ENCODE measurements at places on chromosomes 11 and 22. TPM values are rescaled to one million over a fixed set of nuclear protein-coding genes. Genes with fewer than 3 reads are reported as not detected.

Gene OPCML
- 1.1 TPM for total RNA-seq

Gene GCAT
- 8.9 TPM for total RNA-seq

Gene TPBGL
- total RNA-seq: 0.69 TPM

Gene RBX1
- total RNA-seq: 56.2 TPM

Gene LYVE1
- total RNA-seq: 101 TPM

Gene SLC22A12
- 5.3 TPM for total RNA-seq

Gene FXYD2
- total RNA-seq: 2,527 TPM

Gene KDM4D
- 0.94 TPM for total RNA-seq

Gene NLRX1
- total RNA-seq: 21.2 TPM

Gene C11orf97
- total RNA-seq: not detected

Gene HBD
- 1.3 TPM for total RNA-seq

Gene ART5
- total RNA-seq: not detected

Gene RAB38
- total RNA-seq: 5.2 TPM

Gene MADD
- total RNA-seq: 39.2 TPM

Gene LRP4
- total RNA-seq: 3.7 TPM

Gene C22orf42
- not detected for total RNA-seq

Gene DDI1
- not detected for total RNA-seq

- DNase-seq: no peak
- no peaks in the 10 kb centered on the region for H3K4me1 ChIP-seq
- H3K27me3 ChIP-seq: no peaks in the 10 kb centered on the region
- no peak overlapping the region for H3K4me3 ChIP-seq
- no peak overlapping the region for H3K27ac ChIP-seq
Measured at GRCh38 chr11:131770801-131771200, 400.4 kb downstream of the NTM start.

GRCh38 chr11:65141896-65142494 is 7.7 kb upstream of the SYVN1 start:
- peaks cover 5% of the 10 kb centered on the region for H3K4me1 ChIP-seq
- H3K36me3 ChIP-seq: no peaks in the 10 kb centered on the region
- DNase-seq: no peak
- no peak overlapping the region for H3K4me3 ChIP-seq
- no peaks in the 10 kb centered on the region for H3K27me3 ChIP-seq

DNA sequence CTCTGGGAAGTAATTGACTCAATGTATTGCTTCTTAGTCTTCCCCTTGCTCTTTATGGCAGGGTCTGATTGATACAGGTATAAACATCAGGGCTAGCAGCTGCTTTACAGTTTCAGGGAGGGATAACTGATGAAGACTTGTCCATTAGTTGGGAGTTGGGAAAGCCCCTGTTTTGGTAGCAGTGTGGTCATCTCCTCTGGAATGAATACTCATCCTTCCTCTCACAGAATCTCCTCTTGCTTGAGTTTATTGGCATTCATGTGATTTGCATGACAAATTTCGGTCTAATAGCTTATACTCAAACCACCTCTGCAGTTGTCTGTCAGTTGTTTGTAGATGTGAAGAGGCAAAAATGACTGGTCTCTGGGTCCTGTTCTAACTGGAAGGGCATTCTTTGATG is 79.7 kb downstream of the FAT3 start:
- H3K27ac ChIP-seq: no peak overlapping the region
- no peak for DNase-seq
- no peaks in the 10 kb centered on the region for H3K36me3 ChIP-seq
- H3K4me3 ChIP-seq: no peak overlapping the region
- no peaks in the 10 kb centered on the region for H3K4me1 ChIP-seq

GRCh38 chr11:85737738-85738137 is 51.7 kb upstream of the CCDC89 start:
- no peak overlapping the region for H3K4me3 ChIP-seq
- no peaks in the 10 kb centered on the region for H3K4me1 ChIP-seq
- peaks cover 2% of the 10 kb centered on the region for H3K36me3 ChIP-seq
- no peaks in the 10 kb centered on the region for H3K27me3 ChIP-seq
- no peak for DNase-seq
- H3K27ac ChIP-seq: no peak overlapping the region

DNA sequence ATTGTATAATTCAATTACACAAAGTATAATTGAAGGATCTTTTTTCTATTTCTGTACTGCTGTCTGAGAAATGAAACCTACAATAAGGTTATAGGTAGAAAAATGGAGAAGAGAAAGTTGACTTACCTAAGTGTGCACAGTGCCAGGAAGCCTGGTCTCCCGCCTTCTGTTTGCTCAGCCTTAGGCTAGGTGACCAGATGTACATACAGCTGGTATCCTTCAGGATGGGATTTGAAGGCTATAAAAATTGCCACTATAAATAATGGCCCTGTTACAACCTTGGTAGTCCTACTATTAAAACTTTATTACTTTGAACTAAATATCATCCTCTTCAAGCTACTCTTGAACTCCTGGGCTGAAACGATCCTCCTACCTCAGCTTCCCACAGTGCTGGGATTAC is 19.7 kb downstream of the OR51E2 start:
- no peaks in the 10 kb centered on the region for H3K27me3 ChIP-seq
- H3K4me1 ChIP-seq: no peaks in the 10 kb centered on the region
- peak; percentile 36 for DNase-seq
- no peak overlapping the region for H3K4me3 ChIP-seq

GRCh38 chr11:65431451-65432099 is 9.0 kb downstream of the NEAT1 start:
- no peaks in the 10 kb centered on the region for H3K27me3 ChIP-seq
- DNase-seq: no peak
- H3K27ac ChIP-seq: peak overlapping the region; percentile 19
- H3K4me3 ChIP-seq: peak overlapping the region; percentile 10
- H3K36me3 ChIP-seq: peaks cover 20% of the 10 kb centered on the region

DNA sequence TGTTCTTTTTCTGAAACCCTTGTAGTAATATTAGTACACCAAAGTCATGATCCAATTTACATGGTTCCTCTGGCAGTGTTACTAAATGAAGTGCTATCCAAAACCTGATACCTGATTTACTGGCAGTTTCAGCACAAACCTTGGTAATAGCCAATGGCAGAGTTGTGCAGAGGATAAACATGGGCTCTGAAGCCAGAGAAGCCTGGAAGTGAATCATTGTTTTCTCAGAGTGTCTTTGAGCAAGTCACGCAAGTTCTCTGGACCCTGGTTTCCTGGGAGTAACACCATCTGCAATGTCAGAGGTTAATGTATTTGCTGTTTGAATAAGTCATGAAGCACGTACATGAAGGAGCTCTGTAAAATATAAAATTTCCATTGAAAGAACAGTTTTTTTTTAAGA is 222.3 kb upstream of the NARS2 start:
- peak; percentile 21 for DNase-seq
- no peak overlapping the region for H3K4me3 ChIP-seq
- peaks cover 10% of the 10 kb centered on the region for H3K4me1 ChIP-seq
- H3K36me3 ChIP-seq: no peaks in the 10 kb centered on the region
- H3K27ac ChIP-seq: no peak overlapping the region

DNA sequence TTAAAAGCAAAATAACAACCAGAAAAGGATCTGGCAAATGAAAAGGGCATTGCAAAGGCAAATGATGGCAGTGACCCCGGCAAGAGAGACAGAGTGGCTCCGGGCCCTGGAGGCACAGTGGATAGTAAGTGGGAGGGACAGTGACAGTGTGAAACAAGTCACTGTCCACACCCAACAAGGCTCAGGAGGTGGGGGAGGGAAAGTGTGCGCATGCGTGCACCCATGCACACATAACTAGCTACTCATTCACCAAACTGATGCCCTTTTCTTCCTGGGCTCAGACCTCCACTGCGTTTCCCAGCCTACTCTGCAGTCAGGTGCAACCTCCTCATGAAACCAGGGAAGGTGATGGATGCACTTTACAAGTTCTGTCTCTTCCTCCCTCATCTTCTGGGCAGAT is 108.4 kb downstream of the SHANK2 start:
- no peak overlapping the region for H3K27ac ChIP-seq
- no peaks in the 10 kb centered on the region for H3K36me3 ChIP-seq
- H3K4me1 ChIP-seq: peaks cover 3% of the 10 kb centered on the region

- peaks cover 4% of the 10 kb centered on the region for H3K36me3 ChIP-seq
- no peak overlapping the region for H3K27ac ChIP-seq
- no peak for DNase-seq
Measured at GRCh38 chr22:46286006-46286405, 10.7 kb upstream of the GTSE1 start.

- DNase-seq: peak; percentile 46
- no peaks in the 10 kb centered on the region for H3K27me3 ChIP-seq
- no peak overlapping the region for H3K27ac ChIP-seq
- H3K4me1 ChIP-seq: no peaks in the 10 kb centered on the region
Measured at GRCh38 chr11:36135076-36135475, 154.1 kb downstream of the COMMD9 start.

GRCh38 chr11:70173018-70173417 is 30.1 kb upstream of the FADD start:
- no peaks in the 10 kb centered on the region for H3K27me3 ChIP-seq
- no peak overlapping the region for H3K4me3 ChIP-seq
- H3K4me1 ChIP-seq: no peaks in the 10 kb centered on the region
- H3K27ac ChIP-seq: no peak overlapping the region
- no peak for DNase-seq

GRCh38 chr11:67820081-67820480 is 145.7 kb upstream of the ALDH3B2 start:
- DNase-seq: no peak
- no peak overlapping the region for H3K4me3 ChIP-seq
- H3K4me1 ChIP-seq: no peaks in the 10 kb centered on the region
- no peaks in the 10 kb centered on the region for H3K36me3 ChIP-seq

- H3K4me1 ChIP-seq: no peaks in the 10 kb centered on the region
- H3K36me3 ChIP-seq: no peaks in the 10 kb centered on the region
- H3K27me3 ChIP-seq: no peaks in the 10 kb centered on the region
- H3K4me3 ChIP-seq: no peak overlapping the region
Measured at GRCh38 chr11:125228445-125228844, 63.9 kb downstream of the PKNOX2 start.

DNA sequence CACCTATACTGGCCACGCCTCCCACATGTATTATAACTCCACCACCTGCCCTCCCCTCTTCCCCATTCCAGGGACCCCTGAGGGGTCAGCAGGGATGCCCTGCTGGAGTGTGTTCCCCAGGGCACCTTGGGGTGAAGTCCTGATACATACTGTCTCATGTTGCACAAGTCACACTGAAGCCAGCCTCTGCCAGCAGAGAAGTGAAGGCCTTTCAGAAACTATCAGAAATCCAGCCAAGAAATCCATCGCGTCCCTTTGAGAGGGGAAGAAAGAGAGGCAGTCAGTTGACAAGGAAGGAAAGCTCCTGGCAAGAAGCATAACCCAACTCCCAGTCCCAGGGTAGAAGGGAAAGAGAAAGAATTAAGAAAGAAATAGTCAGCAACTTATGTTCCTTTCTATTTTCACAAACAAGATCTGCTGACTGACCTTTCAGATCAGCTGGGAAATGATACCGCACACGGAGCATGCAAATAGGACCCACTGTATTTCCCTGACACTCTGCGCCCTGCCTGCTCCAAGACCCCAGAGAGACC is 45.2 kb downstream of the SC5D start:
- no peaks in the 10 kb centered on the region for H3K27me3 ChIP-seq
- H3K4me3 ChIP-seq: no peak overlapping the region
- H3K36me3 ChIP-seq: no peaks in the 10 kb centered on the region
- DNase-seq: no peak
- H3K4me1 ChIP-seq: peaks cover 3% of the 10 kb centered on the region

DNA sequence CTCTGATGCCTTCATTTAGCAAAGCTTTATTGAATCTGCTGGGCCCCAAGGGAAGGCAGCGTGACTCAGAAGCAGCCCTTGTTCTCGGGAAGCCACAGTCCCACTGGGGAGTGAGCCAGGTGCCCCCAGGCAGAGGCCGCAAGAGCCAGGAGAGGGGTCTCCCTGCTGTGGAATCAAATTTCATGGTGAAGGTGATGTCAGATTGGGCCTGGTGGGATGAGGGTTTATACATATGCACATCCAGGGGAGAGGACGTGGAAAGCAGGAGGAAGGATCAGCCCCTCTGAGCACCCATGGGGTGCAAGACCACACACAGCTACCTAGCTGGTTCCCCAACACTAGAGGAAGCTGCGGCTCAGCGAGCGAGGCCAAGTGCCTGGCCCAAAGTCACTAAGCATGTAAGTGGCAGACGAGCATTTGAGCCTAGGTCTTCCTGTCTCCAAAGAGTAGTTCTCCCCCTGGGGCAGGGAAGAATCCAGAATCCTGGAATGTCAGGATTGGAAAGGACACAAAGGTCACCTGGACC is 2.0 kb downstream of the SYNGR1 start:
- no peak overlapping the region for H3K4me3 ChIP-seq
- no peaks in the 10 kb centered on the region for H3K27me3 ChIP-seq
- no peak overlapping the region for H3K27ac ChIP-seq
- no peaks in the 10 kb centered on the region for H3K4me1 ChIP-seq
- DNase-seq: no peak
